ENCODE measurements at places on chromosomes 6 and 20.

- DNase-seq = no peak
Observed at GRCh38 chr6:144335914-144336313, 50.8 kb downstream of the UTRN start.

DNA sequence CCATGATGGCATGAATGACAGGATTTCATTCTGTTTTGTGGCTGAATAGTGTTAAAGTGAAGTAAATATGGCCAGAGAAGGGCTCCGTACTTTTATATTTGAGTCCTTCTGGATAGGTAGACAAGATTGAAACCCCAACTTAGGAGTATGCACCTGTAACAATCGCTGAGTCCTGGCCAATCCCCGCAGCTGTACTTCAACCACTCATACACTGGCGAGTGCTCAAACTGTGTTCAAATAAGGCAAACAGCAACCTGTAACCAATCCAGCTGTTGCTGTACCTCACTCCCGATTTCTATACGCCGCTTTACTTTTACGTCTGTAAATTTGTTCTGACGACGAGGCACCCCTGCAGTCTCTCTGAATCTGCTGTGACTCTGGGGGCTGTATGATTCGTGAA lies 6.7 kb downstream of the TTLL2 start:
- no peak for DNase-seq

- DNase-seq = no peak
Observed at GRCh38 chr6:139544701-139545057, 170.2 kb upstream of the CITED2 start.

GRCh38 chr6:126253431-126253830 lies 86.5 kb upstream of the CENPW start:
- DNase-seq = no peak

DNA sequence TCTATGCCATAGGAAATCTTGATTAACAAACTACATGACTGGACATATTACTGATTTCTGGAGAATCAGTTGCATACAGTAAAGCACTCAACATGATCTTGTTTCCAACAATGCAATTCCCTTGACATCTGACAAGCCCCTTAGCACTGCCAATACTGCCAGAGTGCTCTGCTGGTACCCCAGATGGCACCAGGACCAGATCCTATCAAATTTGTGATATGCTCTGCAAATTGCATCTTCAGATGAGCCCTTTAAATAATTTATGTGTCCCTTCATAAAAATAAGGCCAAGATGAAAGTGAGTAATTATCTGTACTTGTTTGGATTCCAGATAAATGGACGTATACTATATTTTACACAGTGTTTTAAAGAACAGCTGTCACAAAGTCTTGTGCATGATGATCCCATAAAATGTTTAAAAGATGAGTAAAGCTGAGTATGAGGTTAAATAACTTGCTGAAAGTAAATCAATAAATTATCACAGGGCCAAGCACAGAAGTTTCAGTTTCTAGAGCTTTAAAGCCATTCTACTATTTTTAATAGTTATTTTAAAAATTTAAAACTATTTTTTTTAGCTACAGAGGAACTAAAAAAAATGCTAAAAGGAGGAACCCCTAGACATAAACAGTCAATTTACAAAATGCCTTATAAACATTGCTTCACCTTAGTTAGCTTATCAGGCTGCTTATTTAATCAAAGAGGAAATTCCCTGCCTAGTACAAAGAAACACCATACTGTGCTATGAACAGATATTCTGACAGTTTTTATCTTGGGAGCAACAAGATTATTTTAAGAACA lies 42.1 kb downstream of the NUDT3 start:
- no peak for DNase-seq

GRCh38 chr6:106631346-106631745 lies 2.0 kb downstream of the QRSL1 start:
- DNase-seq = no peak

GRCh38 chr6:155591741-155592140 lies 136.1 kb upstream of the NOX3 start:
- DNase-seq = no peak

DNA sequence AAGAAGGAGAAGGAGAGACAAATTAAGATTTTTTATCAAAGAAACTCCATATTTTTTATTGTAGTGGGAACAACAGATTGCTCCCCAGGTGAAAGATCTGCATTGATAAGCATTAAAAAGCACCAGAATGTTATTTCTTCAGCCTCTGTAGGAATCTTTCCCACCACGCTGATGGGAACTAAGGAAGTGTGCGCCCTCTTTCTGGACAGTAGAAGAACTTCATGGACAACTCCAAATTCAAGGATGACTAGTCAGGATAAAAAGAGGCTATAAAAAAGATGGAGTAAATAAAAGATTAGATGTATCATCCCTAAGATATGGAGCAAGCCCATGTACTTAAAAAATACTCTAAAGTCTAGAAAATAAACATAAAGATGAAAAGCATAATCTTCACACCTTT lies 45.8 kb upstream of the PAK5 start:
- DNase-seq = no peak

DNA sequence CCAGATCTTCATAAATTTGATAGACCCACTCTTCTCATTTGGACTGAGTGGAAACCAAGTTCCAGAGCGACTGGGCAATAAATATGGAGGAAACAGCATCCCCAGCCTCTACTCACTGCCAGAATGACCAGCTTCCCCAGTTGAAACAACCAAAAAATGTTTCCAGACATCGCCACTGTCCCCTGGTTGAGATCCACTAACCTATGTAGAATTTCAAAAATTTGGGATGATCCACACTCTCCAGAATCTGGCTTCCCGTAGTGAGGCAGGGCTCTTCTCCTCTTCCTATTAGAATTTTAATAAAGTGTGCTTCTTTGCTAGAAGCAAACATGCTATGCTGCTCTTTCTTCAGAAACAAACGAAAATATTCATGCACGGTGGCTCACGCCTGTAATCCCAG lies 287.0 kb upstream of the SUPT3H start:
- no peak for DNase-seq

GRCh38 chr20:25619514-25619913 lies 4.3 kb downstream of the NANP start:
- DNase-seq = no peak

DNA sequence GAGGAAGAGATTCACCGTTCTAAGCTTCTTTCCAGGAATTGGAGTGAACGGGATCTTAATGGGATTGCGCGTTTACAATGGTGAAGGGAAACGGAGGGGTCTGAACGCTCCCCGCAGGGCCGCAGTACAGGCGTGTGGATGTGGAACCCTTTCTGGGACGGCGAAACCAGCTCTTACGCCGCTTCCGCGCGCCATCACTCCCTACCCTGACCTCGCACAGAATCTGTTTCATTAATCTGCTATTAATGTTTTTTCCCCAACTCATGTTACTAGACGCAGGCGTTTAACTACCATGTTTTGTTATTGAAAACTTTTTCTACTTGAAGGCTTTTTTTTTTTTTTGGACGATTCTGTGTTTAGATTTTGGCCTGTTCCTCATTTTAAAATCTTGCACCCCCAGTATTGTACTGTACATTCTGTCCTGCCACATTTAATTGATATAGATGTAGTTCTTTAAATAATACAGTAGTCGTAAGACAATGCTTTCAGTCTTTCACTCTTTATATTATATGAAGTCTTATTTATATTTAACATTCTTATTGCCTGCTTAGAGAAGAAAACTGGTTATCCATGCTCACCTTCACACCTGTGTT lies 696 bp upstream of the SUPT3H start:
- no peak for DNase-seq

DNA sequence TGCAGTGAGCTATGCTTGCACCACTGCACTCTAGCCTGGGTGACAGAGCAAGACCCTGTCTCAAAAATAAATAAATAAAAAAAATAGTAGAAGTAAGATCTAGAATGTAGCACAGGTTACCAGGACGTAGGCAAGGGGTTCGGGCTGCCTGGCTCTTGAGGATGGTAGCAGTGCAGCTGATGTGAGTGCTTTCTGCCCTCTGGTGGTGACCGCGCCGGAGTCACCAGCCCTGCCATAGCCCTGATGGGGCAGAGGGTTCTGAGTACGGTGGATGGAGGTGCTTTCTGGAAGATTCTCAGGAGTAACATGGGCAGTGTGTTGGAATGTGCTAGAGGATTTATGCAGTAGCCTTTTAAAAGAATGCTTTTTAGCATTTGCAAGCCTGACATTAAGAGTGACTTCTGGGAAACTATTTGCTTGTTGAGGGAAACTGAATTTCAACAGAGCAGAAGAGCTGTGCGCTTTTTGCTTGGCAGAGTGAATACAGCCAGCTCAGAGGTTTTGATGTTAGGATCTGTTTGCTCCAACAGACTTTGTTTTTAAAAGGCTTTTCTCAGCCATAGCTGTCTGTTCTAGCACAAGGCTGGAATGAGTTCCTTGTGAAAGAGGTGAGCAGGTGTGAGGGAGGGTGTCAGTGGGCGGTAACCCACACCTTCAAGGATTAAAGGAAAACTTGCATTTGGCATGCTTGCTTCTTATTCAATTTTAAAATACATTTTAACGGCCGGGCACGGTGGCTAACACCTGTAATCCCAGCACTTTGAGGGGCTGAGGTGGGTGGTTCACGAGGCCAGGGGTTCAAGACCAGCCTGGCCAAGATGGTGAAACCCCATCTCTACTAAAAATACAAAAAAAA lies 65.9 kb downstream of the PTPN1 start:
- DNase-seq = no peak

GRCh38 chr6:118774581-118774980 lies 119.4 kb upstream of the ASF1A start:
- no peak for DNase-seq

DNA sequence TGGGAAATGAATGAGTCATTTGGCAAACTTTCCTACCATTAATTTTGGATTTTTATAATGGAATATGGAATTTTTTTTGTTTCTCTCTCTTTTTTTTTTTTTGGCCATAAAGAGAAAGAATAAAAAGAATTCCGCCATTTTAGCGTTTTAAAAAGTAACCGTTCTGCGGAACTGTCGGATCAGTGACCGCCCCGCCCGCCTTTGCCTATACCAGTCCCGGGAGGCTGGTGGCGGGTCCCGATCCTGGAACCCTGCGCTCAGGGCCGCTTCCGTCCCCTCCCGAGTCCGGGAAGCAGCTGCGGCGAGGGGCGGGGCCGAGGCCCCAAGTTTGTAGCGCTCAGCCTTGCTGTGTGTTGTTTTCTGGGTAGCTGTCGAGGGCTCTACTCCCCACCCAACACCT lies 609 bp downstream of the L3MBTL1 start:
- no peak for DNase-seq

- DNase-seq = no peak
Observed at GRCh38 chr6:95676011-95676628, 98.8 kb downstream of the MANEA start.

- no peak for DNase-seq
Observed at GRCh38 chr20:47927944-47928343, 142.7 kb upstream of the SULF2 start.

GRCh38 chr6:32854376-32855178 lies 585 bp downstream of the PSMB9 start:
- no peak for DNase-seq

- DNase-seq = peak; percentile 55
Observed at GRCh38 chr6:97668716-97669115, 385.7 kb upstream of the MMS22L start.

DNA sequence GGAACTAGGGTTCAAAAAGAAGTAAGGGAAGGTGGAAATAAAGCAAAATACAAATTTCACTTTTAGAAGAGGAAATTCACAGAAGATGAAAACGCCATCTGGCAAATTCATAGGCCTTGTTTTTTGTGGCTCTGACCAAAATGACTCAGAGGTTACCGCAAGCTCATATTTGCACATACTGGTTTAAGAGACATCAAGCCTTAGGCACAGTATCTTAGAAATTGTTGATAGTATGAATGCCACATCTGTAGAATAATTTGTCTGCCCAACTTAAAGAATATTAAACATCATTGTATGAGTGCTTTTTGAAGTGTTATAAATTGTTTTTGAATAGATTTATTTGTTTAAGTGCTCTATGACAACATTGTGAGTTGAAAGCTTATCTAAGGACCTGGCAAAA lies 10.6 kb downstream of the TAAR1 start:
- DNase-seq = no peak

DNA sequence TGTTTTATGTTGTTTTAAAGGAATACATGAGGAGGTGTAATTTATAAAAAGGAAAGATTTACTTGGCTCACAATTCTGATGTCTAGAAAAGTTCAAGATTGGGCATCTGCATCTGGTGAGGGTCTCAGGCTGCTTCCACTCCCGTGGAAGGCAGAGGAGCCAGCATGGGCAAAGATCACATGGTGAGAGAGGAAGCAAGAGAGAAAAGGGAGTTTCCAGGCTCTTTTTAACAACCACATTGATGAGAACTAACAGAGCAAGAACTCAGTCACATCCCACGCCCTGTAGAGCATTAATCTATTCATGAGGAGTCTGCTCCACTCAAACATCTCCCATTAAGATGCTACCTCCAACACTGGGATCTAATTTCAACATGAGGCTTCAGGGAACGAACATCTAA lies 1666.3 kb downstream of the HACE1 start:
- DNase-seq = no peak

DNA sequence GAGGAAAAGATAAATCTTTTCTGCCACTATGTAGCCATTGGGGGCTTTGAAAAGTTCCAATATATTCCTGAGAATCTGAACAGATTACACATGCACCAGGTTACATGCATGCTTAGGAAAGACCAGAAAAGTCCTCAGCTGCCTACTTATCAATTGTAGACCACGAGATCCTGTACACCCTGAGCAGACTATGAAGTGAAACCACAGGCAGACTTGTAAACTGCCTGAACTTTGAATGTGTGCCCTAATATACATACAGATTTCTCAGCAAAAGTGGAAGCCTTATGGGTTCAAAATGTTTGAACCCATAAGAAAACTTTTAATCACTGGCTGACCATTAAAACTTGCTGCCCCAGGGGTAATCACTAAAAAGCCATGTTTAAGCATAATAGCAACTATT lies 273.5 kb upstream of the RUNX2 start:
- no peak for DNase-seq

DNA sequence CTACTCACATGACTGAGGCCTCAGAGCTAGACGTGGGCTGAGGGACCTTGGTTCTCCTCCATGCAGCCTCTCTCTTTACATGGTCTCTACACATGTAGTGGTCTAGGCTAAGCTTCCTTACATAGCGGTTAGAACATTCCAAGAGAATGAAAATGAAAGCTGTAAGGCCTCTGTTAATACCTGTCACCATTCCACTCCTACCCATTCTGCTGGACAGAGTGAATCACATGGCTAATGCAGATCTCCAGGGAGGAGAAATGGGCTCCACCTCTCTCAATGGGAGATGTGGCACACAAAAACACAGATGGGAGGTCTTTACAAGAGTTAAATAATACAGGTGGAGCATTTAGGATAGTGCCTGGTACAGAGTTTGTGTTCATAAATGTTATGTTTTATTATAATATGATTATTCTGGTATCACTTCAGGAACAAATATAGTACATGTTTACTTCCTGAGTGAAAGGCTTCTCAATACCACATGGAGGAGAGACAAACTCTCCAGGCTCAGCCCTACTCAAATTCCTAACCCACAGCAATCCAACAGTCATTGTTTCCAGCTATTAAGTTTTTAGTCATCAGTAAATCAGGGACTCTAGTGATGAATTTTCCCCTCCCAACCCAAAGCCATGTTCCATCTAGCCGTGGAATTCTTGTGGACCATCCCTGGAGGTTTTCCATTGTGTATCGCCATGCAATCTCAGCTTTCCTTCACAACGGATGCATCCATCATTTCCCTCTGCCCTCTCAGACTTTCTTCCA lies 57.9 kb downstream of the ISM1 start:
- no peak for DNase-seq

GRCh38 chr6:109202409-109203264 lies 107.3 kb downstream of the CEP57L1 start:
- DNase-seq = no peak

All from NCI-H187 treated with DMSO at 0.1 percent for 48 hours (cell line).